Activated T-helper 9 cell treated with anti-CD3 and anti-CD28 coated beads, Interleukin-2, amount 50 U/mL, for 16 hours (primary cell): ENCODE measurements at places on chromosomes 4 and X.

DNA sequence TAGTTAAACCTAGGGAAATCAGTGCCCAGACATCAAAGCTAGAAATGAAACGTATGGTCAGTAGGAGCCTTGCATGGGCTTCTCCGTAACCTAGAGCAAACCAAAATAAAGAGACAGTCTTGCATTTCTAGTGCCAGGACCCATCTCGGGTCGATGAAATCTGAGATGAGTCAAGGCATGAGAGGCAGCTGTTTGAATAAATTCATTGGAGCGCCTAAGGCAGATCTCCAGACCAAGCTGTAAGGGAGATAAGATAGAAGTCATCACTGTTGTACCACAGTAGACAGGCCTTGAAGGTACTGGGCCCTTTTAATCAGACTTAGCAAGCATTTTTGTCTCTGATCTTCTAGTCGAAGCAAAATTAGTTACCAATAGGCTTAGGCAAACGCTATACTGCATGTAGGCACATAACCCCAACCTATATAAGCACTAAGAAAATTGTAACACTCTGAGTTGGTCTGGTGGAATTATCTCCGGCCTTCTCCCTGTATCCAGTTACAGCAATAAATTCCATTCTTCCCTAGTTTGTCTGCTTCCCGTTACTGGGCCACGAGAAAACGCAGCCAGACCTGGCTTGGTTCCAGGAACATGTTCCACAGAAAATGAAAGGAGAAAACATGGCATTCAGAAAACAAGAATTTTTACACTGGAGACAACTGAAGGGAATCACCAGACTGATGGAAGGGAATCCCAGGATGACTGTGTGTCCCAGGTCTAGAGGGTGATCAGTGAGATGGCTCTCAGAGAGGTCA is 21.1 kb upstream of the PAPSS1 start:
- no peak for DNase-seq

DNA sequence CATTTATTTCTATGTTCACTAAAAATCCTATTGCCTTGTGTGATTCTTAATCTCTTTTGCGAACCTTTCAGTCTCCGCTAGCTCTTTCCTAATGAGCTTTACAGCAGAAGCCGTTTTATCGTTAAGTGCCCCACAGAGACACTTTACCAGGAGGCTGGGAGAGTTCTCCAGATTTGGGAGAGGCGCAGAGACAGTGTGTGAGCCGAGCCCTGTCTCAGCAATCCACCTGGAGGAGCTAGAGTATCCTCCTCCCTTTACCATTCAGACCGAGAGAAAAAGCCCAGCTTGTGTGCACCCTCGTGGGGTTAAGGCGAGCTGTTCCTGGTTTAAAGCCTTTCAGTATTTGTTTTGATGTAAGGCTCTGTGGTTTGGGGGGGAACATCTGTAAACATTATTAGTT is 54.9 kb upstream of the MTM1 start:
- DNase-seq = no peak

GRCh38 chrX:132648895-132649294 is 160.1 kb upstream of the MBNL3 start:
- DNase-seq = no peak

- DNase-seq = no peak
Observed at GRCh38 chr4:99414401-99414800, 20.7 kb downstream of the ADH7 start.

DNA sequence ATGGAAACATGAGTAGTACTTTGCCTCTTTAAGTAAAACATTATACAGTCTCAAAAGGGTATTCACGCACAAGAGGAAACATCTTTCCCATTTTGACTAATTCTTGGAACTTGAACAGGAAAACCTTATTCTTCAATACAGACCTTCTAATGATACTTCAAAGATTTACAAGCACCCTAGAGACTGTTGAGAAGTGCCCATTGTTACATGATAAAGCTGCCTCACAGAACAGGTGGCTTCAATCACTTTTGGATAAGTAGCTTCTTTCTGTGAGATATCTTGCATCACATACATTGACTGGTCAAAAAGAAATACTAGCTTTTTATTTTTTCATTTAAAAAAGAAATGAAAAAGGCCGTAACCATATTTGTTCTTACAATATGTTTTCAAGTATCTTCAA is 219.4 kb downstream of the EPHA5 start:
- DNase-seq = no peak

DNA sequence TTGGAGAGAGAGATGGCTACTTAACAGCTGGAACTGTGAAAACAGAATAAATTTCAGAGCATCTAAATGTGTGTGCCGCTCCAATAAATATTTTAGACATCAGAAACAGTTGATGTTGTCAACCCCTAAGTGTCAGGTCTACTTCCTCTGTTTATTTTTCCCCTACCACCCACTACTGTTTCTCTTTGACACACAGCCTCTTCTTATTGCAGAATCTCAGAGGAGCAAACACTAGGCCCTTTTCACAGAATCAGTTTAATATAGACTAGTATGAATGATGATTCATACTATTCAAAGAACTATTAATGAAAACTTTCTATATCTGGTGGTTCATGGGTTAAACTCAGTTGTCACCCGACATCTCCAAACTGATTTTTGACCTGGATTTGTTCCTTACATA is 33.9 kb downstream of the NAA11 start:
- DNase-seq = no peak

DNA sequence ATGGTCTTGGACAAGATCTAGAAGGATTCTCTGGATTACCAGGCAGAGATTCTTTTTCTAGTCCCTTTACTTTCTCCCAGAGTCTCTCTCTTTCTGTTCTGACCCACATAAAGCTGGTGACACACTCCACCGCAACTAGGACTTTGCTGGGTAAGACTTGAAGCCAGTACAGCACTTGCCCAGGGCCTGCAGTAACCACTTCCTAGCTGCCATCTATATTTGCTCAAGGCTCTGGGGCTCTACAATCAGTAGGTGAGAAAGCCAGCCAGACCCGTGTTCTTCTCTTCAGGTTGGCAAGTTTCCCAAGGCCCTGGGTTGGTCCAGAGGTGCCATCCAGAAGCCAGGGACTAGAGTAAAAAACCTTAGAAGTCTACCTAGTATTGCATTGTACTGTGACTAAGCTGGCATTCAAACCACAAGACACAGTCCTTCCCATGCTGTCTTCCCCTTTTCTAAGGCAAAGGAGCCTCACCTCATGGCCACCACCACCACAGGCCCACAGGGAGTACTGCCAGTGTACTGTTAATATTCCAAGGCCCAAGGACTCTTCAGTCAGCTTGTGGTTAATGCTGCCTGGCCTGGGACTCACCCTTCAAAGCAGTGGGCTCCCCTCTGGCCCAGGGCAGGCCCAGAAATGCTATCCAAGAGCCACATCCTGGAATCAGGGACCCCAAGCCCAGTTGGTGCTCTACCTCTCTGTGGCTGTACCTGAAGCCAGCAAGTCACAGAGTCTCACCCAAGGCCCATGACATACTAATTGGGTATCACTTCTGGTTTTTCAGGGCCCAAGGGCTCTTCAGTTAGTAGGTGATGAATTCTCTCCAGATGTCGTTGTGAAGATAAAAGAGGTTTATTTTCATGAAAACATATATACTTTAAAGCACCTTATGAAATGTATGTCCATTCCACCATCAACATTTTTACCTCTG is 54.7 kb downstream of the CD38 start:
- no peak for DNase-seq

DNA sequence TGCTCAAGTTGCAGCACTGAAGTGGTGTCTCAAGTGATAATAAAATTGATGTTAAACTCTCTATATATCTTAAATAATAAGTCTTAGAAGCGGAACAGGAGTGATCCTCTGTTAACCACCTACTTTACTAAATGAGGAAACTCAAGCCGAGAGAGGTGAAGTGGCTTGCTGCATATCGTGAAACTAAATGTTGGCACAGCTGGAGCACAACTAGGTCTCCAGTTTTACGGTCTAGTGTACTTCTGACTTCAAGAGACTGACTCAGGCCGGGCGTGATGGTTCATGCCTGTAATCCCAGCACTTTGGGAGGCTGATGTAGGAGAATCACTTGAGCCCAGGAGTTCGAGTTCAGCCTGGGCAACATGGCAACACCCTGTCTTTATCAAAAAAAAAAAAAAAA is 35.5 kb upstream of the PLS3 start:
- no peak for DNase-seq

DNA sequence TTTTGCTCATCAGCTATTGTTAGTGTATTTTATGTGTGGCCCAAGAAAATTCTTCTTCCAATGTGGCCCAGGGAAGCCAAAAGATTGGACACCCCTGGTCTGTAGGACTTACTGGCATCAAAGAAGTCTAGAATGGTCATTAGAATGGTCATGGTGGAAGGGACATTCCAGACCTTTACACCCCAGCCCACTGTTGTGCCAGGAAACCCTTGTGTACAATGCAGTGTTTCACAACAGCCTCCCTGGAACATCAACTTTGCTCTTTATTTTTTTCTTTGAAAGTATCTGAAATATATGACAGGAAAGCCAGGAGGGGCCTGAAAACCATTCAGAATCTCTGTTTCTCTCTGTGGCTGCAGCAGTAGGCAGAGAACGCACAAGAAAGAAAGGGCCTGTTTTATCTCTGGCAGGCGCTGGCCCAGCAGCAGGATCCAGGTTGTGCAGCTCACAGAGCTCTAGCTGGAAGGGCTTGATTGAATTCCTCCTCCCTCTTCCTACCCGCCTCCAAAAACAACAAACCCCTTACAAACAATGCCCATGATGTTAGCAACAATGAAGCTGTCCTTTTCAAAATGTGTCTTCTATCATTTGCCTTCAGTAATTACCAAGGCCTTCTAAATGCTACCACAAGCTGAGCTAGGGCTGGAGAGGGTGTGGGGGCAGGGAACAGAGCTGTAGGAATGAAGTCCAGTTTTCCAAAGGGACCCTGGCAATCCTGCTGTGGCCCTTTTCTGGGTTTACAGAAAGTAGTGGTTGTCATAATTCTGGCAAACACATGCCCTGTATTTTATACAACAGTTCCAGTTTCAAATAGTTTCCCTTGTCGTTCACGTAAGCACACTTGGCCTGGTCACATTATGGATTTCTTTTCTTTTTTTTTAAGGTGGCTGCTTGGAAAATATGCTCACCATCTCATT is 32.3 kb upstream of the TFDP3 start:
- no peak for DNase-seq

- DNase-seq = no peak
Observed at GRCh38 chrX:109774706-109775105, 41.6 kb upstream of the ACSL4 start.

GRCh38 chr4:145195167-145195952 is 15.0 kb upstream of the OTUD4 start:
- no peak for DNase-seq

DNA sequence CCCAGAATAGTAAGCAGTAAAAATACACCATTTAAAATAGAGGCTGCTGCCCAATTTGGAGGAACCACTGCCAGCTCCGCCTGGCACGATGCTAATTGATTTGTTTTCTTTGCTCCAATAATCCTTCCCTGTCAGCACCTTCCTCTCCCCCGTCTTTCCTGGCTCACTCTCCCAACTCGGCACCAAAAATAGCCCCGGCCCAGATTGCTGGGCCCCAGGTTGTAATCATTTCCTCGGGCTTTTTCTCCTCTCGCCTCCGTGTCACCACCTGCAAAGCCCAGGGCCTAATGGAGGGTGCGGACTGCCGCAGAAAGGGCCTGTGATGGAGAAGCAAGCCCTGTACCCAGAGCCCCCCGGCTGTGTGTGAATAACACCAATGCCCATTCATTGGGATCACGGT is 197.6 kb upstream of the PSAPL1 start:
- no peak for DNase-seq
